GM20000 (cell line): ENCODE measurements at places on chromosomes 2 and 18.

- DNase-seq, result no peak
Observed at GRCh38 chr2:12282780-12283695, 433.7 kb upstream of the TRIB2 start.

GRCh38 chr2:109521233-109522062 is 92.3 kb downstream of the SEPTIN10 start:
- no peak for DNase-seq

GRCh38 chr18:63199743-63200241 is 119.8 kb downstream of the BCL2 start:
- DNase-seq, result no peak

- no peak for DNase-seq
Observed at GRCh38 chr2:202790676-202791075, 80.9 kb downstream of the ICA1L start.

DNA sequence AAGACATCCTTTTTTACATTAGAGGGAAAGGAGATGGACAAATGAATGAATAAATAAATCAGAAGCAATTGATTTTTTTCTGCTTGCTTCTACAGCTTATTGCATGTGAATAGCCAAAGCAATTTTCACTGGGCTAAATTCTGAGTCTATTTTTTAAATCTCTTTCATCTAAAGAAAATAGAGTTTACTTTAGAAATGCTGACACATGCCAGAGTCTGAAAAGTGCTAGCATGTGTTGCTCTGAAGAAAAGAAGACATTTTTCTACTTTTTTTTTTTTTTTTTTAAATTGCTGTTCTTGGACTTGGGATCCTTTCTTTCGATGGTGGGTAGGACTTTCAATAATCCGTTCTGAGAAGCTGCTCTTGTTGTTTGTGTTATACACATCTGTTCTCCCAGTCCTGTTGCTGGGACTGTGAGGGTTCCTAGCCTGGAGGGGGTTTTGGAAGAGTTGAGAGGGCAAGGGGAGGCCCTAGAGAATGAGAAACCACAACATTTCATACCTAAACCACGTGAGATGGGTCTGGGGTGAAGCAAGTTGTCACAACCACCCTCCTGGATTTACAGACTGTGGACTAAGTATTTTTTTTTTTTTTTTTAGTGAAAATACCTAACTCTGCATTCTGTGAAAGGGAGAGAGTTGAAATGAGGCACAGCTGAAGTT is 193.5 kb downstream of the PRKCE start:
- DNase-seq, result no peak

DNA sequence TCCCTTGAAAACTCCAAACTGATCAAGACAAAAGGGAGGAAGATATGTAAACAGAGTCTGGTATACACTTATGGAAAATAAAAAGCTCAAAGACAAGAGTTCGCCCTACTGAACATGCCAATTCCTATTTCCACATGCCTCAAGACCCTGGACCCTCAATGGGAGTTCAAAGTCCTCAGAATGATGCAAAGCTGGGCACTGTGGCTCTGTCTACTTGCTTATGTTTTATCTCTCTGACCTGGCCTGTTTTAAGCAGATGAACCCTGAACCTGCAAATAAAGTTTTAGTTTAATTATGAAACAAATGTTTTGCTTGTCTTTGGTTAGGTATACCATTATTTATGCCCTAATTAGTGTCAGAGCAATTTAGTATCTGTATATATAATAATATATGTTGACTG is 22.6 kb downstream of the NR4A2 start:
- no peak for DNase-seq

GRCh38 chr2:143850084-143850483 is 669.8 kb downstream of the ZEB2 start:
- DNase-seq, result no peak

DNA sequence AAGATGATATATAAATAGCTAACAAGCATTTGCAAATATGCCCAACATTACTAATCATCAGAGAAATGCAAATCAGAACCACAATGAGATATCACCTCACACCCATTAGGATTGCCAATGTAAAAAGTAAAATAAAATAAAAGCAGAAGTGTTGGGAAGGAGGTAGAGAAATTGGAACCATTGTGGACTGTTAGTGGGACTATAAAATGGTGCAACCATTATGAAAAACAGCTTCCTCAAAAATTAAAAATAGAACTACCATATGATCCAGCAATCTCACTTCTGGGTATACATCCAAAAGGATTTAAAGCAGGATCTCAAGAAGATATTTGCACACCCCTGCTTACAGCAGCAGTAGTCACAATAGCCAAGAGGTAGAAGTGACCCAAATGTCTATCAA is 99.8 kb upstream of the DAPL1 start:
- no peak for DNase-seq

- DNase-seq, result peak; percentile 67
Observed at GRCh38 chr2:136025057-136025973, 39.9 kb upstream of the DARS1 start.

DNA sequence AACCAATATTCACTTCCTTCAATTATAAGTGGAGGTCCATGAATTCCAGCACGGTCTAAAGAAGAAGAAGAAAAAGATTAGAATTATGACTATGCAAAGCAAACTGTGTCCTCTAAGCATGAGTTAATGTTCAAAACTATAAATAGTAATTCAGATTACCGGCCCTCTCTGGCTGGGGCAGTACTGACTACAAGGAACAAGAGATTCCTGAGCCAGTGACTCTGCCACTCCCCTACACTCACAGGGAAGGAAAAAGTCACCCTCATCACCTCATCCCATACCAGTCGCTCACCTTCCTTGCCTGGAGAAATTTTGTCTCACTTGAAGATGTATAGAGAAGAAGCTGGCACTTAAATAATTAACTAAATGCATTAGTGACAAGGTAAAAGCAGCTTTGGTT is 56.5 kb upstream of the CD302 start:
- DNase-seq, result no peak

DNA sequence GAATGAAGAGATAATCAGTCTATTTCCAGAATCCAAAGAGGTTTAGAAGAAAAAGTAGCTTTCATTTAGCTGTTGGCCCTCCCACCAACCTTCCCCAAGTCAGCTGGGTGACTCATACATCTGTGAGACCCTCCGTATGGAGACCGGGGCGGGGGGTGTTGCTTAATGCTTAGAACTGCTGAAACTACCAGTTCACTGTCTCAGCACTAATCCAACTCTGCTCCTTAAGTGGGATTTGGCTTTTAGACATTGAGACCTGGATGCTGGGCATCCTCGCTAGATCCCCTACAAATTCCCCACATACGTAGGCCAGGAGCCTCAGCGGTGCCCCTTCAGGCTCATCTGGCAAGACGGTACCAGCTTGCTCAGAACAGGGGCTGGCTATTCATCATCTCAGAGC is at the start of gene SAG:
TSS of gene SAG (plus strand) at position 252 of the 400 bp plus-strand sequence. CDS start 1,374 bp downstream, outside the sequence.
- DNase-seq, result no peak

- DNase-seq, result no peak
Observed at GRCh38 chr2:58757971-58758370, 516.8 kb upstream of the FANCL start.

- DNase-seq, result no peak
Observed at GRCh38 chr2:223914324-223914723, 30.8 kb downstream of the WDFY1 start.

- DNase-seq, result no peak
Observed at GRCh38 chr2:152067823-152068222, 31.0 kb downstream of the CACNB4 start.

DNA sequence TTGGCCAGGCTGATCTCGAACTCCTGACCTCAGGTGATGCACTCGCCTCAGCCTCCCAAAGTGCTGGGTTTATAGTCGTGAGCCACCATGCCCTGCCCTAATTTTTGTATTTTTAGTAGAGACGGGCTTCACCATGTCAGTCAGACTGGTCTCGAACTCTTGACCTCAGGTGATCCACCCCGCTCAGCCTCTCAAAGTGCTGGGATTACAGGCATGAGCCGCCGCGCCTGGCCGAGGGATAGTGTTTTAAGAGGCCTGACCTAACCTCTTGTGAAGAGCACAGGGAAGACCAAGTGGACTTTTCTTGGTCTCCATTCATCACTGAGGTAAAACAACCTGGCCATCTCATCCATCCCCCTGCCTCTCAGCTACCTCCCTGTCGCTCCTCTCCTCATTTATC is 29.7 kb downstream of the SIX2 start:
- DNase-seq, result no peak

DNA sequence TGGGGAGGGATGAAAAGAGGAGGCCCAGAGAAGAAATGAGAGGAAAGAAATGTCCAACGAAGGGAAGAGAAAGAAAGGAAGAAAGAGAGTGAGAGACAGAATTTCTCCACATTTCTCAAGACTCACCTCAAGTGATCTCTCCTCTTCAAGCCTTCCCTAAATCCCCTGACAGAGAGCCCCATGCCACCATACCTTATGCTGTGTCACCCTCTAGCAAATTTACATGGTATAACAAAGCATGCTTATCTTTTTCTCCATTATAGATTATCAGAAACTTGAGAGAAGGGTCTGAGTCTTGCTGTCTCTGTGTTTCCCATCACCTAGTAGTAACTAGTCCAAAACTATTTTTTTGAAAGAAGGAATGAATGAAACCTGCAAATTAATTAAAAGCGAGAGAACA is 1208.4 kb downstream of the DPP10 start:
- DNase-seq, result no peak

GRCh38 chr2:118148133-118148532 is 59.9 kb downstream of the INSIG2 start:
- DNase-seq, result peak; percentile 33

- no peak for DNase-seq
Observed at GRCh38 chr2:45652090-45653031, 886 bp downstream of the PRKCE start.

DNA sequence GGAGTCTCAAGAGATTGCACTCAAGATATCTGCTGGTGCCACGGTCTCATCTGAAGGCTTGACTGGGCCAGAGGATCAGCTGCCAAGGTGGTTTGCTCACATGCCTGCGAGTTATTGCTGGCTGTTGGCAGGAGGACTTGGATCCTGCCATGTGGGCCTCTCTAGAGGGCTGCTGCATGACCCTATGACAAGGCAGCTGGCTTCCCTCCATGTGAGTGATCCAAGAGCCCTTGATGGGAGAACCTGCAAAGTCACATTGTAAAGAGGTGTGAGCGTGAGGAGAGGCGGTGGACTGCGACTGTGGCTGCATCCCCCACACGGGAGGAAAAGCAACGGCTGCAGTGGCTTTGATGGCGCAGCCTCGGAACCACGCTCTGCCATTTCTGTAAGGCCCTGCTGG is 4.0 kb upstream of the ALLC start:
- no peak for DNase-seq

DNA sequence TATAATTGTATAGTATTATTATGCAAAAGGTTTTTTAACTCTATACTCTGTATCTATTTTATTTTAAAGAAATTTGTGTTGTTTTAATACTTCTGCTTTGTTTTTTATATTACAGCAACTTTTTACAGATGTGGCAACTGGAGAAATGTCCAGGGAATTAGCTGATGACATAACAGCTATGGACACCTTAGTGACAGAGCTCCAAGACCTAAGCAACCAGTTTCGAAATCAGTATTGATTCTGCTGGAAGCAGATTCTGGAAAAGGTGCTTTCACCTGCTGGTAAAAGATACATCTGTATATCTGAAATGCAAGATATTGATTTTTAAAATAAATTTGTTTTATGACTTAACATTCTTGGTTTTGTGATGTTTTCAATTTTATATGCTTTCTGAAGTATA is 126.1 kb upstream of the LTBP1 start:
- no peak for DNase-seq

GRCh38 chr2:113276216-113276760 is 2.4 kb downstream of the PAX8 start:
- DNase-seq, result no peak

- no peak for DNase-seq
Observed at GRCh38 chr2:131521961-131522781, 5.5 kb upstream of the CCDC74A start.

GRCh38 chr2:149132339-149132738 is 93.8 kb downstream of the LYPD6B start:
- DNase-seq, result no peak

GRCh38 chr18:57077786-57078552 is 68.9 kb upstream of the BOD1L2 start:
- DNase-seq, result peak; percentile 80

GRCh38 chr2:3008561-3008960 is 369.1 kb downstream of the EIPR1 start:
- DNase-seq, result no peak

- no peak for DNase-seq
Observed at GRCh38 chr2:110103061-110103961, 12.3 kb downstream of the MALL start.

DNA sequence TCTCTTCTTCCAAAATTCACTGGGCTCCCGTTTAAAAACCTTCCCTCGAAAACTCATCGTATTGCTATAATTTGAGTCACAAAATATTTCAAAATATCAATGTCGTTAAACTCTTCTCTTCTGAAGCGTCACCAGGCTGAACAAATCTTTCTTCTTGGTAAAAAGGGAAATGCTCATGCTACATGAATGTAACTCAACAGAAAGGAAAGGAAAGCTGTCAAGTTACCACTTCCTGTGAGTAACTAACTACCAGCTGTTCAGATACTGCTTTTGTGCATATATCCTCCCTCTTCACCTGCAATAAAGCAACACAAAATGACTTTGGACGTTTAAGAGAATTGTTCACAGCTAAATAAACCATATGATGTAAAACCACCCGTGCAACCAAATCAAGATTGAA is 95.4 kb downstream of the DOCK10 start:
- no peak for DNase-seq

DNA sequence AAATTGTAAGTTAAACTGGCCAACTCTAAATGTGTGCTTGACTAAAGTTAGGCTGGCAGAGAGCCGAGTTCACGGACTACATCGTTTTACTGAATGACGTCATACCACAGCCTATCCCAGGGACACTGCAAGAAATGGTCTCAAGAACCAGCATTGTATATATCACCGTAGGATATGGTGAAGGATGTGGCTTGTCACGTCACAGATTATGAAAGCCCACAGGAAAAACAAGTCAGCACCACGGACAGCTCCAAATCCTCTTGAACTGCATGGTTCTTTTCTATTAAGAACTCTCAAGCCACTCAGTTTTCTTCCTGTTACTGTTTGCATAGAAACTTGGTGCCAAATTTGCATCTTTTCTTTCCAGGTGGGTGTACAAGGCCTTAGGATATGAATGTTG is 85.1 kb upstream of the ACAA2 start:
- DNase-seq, result peak; percentile 25
